CD8-positive, alpha-beta T cell (primary cell): ENCODE measurements at places on chromosomes 16 and 17. TPM values are rescaled to one million over a fixed set of nuclear protein-coding genes. Genes with fewer than 3 reads are reported as not detected.

Gene CPHXL
- total RNA-seq, result not detected

GRCh38 chr16:2769675-2770056 is 7.4 kb downstream of the ELOB start:
- no peak for DNase-seq

DNA sequence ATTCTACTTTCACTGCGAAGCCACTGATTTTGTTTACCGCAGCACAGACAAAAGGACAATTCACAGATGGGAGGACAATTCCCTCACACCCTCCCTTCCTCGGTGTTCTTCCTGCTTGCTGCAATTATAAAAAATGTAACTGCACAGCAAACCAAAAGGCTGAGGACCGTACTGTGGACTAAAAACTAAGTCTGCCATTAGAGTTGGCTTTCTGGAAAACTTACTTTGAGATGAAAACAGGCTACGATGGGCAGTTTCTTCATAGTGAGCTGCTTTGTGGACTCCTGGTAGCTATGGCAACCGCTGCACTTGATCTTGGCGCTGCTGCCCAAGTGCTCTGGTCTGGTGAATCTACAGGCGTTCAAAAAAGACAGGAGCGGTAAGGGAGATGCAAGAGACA is 35.2 kb downstream of the USP22 start:
- no peak for DNase-seq

DNA sequence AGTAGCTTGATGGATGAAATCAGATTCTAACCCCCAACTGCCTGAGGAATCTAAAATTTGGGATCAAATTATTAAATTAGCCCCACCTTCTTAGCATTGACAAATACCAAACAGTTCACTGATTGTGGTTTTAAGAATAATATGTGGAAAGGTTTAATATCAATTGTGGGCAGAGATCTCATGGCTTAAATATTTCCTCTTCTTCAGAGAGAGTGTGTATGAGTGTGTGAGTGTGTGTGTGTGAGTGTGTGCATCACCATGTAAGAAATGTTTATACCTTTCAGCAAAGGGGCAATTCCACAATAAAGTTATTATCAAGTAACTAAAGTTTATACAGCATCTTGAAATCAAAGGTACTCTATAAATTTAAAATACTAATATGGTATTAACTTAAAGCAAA is 3.2 kb downstream of the SMURF2 start:
- no peak for DNase-seq

DNA sequence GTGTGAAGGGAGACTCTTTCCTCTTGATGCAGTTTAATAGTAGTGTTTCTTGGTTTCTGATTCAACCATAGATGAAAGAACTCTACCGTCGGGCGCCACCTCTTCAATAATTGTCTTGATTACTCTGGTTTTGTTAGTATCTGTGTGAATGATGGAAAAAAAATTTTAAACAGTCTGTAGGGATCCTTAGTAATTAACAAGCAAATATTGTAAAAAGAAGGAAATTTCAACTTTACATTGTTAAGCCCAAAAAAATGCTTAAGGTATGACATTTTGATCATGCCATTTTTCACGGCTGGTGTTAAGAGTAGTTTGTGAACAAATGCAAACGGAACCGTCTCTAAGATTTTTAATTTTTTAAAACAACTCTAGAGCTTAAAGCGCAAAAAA is 4.1 kb downstream of the KRT10 start:
- peak; percentile 17 for DNase-seq

GRCh38 chr17:44558710-44559633 is 1.7 kb downstream of the FZD2 start:
- DNase-seq, result no peak

GRCh38 chr16:46812781-46813540 is 18.0 kb downstream of the C16orf87 start:
- DNase-seq, result no peak

DNA sequence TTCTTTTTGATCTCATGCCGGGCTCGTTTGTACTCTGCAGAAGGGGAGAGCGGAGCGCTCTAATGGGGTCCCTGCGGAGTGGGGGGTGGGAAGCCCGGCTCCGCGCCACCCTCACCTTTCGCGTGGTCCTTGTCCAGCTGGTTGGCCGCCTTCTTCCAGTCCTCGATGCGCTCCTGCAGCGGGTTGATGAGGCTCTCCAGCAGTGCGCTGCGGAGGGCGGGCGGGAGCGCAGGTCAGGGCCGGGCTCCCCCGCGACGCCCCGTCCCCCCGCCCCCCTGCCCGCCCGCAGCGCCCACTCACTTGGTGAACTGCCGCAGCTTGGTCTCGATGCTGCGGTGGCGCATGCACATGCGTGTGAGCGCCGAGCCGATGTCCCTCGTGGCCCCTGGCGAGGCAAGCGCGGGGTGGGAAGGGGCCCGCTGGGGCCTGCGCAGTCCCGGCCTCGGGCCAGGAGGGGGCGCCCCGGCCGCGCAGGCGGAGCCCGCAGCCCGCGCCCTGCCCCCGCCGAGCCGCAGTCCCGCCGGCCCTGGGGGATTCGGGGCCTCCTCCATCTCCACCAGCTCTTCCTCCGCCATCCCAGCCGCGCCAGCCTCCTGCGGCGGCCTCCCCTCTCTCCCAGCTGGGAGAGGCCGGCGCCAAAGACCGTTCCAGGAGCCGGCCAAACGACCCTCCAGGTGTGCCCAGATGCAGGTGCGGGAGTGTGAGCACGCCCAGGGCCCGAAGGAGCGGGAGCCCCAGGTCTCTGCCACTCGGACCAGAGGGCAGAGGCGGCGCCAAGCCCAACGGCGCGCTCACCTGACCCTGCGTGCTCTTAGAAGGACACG is 6.0 kb downstream of the MTSS2 start:
- no peak for DNase-seq

DNA sequence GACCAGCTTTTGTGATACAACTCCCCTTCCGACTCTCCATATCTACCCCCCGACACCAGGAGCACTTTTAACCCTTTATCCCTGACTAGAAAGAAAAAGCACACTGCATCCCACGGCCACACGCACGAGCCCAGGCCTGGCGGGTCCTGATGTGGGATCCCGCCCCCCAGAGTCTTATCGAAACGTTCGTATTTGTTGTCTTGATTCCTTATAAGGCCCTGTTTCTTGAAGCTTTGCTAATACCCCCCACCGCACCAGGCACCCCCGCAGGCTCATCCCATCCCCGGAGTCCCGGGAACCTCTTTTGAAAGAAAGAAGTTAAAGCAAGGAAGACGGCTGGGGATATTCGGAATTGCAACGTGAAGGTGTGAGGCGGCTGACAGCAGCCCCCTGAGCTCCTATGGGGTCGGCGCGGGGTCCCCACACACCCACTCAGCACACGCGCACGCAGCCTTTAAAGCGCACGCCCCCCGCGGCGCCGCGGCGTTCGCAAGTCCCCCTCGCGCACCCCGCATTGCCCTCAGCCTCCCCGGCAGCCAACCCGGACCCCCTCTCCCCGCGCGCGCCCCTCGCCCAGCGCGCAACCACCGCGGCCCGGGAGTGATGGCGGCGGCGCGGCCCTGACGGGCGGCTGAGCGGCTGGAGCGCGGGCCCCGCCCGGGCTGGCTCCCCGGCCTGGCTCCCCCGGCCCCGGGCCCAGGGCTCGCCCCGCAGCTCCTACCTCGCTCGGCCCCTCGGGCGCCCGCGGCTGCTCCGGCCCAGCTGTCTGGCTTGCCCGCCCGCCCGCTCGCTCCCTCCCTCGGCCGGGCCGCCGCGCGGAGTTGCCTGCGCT is 448 bp downstream of the STAT5B start:
- no peak for DNase-seq

GRCh38 chr16:84643674-84644073 is 4.6 kb upstream of the KLHL36 start:
- no peak for DNase-seq
